ENCODE measurements at places on chromosomes 5 and 9.

GRCh38 chr9:26013199-26013598 is 335.0 kb upstream of the TUSC1 start:
- DNase-seq, result no peak

DNA sequence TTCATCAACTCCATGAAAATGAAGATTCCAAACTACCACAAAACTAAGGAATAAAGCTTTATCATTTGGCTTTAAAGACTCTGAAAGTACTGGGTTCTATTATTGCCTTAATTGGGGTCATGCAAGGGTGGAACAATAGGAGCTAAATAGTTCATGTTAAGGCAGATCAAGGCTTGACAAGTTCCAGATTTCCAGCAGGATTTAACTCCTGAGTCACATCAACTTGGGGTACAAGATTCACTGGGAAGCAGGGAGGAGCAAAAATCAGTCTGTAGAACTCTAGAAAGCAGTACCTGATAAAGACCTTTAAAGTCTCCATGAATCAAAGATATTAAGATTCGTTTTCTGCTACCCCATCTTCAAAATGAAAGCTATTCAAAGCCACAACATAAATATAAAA is 41.9 kb upstream of the GLRX start:
- no peak for DNase-seq

DNA sequence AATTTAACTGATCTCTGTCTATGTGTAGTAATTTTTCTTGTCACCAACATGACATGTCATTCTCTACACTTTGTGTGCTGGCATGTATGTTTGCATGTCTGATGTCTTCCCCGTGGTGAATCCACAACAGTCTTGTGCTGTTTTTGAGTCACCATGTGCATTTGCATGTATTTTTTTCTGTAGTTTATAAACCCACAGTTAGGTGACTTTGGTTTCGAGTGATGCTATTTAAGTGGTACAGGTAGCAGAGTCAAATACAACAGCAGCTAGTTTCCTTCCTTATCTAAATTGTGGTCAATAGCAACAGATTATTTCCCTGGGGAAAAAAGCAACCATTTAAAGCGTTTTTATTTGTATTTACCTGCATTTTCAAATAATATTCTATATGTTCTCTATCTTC is 89.9 kb upstream of the FSD1L start:
- DNase-seq, result no peak

- DNase-seq, result no peak
These were observed 27.2 kb downstream of the SLC25A48 start for GRCh38 chr5:135861641-135862040.

DNA sequence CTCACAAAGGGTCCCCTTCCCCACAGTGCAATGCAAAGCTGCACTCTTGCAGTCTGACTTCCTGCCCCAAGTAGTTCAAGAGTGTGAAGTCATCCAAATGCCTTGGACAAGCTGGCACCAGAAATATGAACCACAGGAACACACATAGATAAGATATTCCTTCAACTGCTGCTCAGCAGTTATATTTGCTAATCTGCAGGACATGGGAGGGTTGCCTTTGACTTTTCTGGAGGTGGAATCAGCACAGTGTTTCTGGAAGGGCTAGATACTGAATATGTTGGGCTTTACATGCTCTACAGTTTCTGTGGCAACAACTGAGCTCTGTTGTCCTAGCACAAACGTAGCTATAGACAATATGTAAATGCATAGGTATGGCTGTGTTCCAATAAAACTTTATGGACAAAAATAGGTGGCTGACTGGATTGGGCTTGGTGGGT is 96.7 kb upstream of the PCA3 start:
- DNase-seq, result peak; percentile 90

- no peak for DNase-seq
These were observed 54.1 kb upstream of the FSD1L start for GRCh38 chr9:105393576-105394344.

DNA sequence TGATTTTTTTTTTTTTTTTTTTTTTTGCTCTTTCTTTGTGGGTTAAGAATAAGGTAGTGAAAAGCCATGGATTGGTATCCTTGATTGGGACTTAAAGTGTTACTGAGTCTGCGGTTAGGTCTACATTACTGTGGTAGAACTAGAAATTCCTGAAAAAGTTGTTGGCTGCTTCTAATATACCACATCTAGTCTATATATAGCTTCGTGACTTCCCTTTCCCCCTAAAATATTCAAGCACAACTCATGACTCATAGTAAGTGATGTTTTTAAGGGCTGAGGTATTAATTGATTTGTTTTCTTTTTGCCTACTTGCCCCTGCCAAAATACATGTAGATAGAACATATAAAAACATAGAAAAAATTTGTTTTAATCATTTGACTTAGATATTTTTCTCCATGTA is 247.6 kb downstream of the TMEM232 start:
- peak; percentile 96 for DNase-seq

DNA sequence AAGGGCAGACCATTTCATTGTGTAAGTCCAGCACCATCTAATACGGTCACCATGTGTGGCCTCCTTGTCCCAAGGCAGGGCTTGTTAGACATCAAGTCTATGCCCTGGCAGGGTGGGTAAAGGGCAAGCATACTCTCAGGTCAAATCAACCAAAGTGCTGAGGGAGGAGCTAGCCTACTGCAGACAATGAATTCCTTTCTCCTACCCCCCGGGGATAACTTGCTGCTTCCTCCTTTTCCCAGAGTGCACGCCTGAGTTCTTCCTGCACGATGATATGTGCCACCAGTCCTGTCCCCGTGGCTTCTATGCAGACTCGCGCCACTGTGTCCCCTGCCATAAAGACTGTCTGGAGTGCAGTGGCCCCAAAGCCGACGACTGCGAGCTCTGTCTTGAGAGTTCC is 71.4 kb downstream of the RFK start:
- no peak for DNase-seq

DNA sequence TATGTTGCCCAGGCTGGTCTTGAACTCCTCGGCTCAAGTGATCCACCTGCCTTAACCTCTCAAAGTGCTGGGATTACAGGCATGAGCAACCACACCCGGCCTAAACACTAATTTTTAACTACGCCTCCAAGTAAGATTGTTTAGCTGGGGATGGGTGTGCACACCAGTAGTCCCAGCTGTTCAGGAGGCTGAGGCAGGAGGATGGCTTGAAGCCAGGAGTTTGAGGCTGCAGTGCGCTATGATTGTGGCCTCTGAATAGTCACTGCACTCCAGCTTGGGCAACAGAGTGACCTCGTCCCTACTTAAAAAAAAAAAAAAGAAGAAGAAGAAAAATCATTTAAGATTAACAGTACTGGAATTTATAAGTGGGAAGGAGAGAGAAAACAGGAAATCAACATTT is 90.8 kb upstream of the NR5A1 start:
- DNase-seq, result no peak

GRCh38 chr5:176781054-176781375 is 29.3 kb upstream of the UNC5A start:
- DNase-seq, result no peak

GRCh38 chr5:66722686-66723085 is 126.5 kb downstream of the MAST4 start:
- DNase-seq, result no peak

GRCh38 chr9:121727295-121728020 is 76.0 kb downstream of the DAB2IP start:
- DNase-seq, result no peak

DNA sequence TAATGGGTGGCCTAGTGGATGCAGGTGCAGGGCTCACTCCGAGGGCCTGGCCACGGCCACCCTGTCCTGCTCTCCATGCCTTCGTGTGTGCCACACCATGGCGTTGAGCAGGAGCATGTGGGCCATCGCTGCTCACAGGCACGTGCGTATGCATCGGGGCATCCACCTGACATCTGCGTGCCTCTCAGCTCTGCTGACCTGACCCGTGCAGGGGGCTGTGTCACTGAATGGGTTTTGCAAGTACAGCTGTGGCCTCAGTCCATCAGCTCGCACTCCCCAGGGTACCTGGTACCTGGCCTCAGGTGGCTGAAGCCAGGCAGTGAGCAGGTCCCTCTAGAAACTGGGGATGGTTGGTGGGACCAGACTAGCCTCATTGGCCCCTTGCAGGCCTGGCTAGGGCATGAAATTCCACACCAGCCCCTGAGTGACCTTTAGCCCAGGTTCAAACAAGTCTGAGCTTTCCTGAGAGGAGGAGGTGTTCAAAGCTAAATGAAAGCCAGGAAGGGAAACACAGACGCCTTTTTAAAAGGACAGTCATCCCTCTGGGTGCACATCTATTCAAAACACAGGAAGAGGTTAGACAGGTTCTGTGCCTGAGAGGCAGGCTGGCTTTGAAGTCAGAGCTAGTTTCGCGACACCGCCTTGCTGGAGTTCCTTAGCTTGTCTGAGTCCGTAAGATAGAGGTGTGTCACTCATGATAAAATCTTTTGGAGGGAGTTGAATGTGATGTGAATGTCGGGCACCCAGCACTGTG is 74.0 kb downstream of the MACROH2A1 start:
- no peak for DNase-seq

DNA sequence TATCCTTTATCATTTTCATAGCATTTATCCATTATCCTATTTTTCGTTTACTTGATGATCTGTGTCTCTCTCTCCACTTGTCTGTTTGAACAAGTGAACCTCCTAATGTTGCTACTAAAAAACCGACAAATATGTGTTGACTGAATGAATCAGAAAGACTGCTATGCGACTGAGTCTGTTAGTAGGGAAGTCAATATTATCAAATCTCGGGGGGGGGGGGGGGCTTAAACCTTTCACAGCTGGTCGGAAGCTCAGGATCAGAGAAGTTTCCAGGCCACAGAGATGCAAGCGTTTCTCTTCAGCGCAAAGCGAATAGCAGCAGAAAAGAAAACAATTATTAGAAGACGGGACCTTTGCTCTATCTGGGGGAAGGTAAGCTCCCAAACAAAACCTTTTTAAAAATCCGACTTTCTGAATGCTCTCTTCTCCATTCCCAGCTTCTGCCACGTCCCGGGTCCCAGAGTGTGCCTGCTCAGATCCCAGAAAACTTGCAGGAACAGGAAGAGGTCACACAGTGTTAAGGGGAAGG is 412 bp downstream of the RIOK2 start:
- no peak for DNase-seq

DNA sequence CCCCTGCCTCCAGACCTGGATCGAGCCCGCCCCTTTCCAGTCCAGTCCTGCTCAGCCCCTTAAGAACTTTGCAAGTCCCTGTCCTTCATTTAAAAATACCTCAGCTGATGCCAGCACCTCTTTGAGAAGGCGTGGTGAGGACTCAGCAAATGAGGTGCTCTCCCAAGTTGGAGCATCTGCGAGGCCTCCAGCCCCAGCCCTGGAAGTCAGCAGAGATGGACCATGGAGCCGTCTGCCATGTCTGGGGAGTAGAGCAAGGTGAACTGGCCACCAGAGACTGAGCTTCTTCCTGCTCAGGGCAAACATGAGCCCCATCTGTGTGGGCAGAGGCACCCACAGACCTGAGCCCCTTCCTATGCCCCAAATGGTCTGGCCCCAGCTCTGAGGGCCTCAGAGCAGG is 71.5 kb downstream of the UBE2QL1 start:
- DNase-seq, result no peak

GRCh38 chr5:33934176-33934575 is 2.0 kb upstream of the RXFP3 start:
- DNase-seq, result peak; percentile 33

DNA sequence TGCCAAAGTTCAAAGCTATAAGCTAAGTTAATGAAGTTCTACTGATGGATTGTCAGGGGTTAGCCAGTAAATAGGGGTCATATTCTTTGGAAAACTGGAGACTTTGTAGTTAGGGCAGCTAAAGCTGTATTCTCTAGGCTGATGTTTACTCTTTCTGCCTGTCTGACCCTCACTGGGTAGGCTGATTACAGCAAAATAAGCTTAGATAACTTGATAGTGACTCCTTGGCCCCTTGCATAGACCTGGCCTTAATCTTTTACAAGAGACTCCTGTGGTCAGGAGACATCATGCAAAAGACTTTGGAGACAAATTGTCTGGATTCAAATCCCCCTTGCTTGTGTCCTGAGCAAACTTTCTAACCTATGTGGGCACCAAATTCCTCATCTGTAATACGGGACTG is 314.4 kb upstream of the MSX2 start:
- no peak for DNase-seq

- no peak for DNase-seq
These were observed 137.6 kb downstream of the SUSD1 start for GRCh38 chr9:112037281-112038016.

DNA sequence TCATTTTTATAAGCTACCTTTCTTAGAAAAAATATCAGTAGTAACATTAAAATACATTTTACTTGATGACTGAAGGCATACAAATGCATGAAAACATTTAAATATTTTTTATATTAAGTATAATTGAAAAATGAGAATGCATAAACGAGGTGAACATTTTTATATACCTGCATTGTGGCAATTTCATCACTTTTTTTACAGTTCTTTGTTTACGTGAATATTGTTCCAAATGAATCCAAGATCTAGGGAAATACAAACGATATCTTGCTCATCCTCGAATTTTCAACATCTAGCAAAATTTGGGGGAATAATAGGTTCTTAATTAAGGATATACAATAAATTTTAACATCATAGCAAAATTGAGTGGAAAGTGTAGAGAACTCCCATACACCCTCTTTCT is 45.5 kb upstream of the ALDH1A1 start:
- no peak for DNase-seq

DNA sequence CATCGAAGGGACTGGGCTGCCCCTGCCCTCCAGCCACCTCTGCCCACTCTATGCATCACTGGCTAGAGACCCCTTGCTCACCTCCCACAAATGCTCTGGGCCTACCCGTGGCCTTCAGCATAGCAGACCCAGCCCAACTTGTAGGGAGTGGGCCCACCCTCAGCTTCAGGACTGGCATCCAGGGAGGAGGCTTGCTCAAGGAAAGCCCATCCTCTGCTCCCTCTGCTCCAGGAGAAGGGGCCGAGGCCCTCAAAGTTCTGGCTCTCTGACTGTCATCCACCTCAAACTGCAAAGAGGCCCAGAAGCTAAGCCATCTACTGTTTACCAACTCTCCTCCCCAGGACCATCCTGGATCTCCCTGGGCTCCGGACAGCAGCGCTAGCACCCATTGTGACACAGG is 84.5 kb downstream of the C5orf15 start:
- DNase-seq, result no peak

- no peak for DNase-seq
These were observed 318.4 kb downstream of the RAB3C start for GRCh38 chr5:58901271-58901670.

DNA sequence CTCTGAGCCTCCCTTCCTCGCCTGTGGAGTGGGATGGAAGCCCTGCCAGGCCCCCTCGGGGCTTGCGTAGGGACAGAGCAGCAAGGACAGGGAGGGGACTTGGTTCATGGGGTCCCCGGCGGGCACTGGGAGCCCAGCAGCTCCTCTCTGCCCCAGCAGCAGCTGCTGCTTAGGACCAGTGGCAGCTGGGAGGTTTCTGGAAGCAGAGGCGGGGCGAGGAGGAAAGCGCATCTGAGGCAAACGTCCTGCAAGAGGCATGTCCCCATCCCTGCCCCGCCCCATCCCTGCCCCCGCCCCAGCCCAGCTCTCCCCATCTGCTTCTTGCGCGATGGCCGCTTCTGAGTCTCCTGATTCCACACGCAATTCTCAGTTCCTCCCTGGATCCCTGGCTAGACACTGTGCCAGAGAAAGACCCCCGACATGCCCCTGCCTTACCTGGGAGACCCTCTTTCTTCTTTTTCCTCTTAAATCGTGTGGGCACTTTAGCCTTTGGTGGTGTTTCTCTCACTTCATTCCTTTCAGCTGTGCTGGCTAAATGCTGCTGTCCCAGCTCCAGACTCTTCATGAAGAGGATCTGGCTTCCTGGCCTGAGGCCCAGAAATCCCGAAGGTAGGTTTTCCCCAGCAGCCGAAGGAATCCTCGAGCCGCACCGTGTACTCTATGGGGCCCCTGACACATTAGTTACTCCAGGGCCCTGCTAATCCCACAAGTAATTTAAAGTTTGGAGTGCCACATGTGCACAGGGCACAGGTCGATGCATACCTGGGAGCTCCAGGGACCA is 4.4 kb upstream of the OR2S2 start:
- no peak for DNase-seq

- DNase-seq, result peak; percentile 85
These were observed 16.1 kb upstream of the CRB2 start for GRCh38 chr9:123339666-123340510.
